Fibroblast of skin of left biceps (primary cell): ENCODE measurements at places on chromosomes 16 and 17.

DNA sequence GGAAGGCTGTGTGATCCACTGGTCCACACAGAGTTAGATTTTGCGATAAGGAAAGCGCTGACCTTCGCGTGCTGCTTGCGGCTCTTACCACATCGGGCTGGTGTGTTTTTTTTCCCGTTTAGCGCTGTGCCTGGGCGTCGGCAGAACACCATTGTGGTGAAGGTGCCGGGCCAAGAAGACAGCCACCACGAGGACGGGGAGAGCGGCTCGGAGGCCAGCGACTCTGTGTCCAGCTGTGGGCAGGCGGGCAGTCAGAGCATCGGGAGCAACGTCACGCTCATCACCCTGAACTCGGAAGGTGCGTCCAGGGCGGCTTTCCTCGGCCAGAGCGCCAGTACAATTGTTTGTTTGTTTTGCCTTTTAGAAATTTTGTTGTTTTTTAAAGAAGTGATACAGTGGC lies 54.7 kb downstream of the BANP start:
- DNase-seq = no peak

DNA sequence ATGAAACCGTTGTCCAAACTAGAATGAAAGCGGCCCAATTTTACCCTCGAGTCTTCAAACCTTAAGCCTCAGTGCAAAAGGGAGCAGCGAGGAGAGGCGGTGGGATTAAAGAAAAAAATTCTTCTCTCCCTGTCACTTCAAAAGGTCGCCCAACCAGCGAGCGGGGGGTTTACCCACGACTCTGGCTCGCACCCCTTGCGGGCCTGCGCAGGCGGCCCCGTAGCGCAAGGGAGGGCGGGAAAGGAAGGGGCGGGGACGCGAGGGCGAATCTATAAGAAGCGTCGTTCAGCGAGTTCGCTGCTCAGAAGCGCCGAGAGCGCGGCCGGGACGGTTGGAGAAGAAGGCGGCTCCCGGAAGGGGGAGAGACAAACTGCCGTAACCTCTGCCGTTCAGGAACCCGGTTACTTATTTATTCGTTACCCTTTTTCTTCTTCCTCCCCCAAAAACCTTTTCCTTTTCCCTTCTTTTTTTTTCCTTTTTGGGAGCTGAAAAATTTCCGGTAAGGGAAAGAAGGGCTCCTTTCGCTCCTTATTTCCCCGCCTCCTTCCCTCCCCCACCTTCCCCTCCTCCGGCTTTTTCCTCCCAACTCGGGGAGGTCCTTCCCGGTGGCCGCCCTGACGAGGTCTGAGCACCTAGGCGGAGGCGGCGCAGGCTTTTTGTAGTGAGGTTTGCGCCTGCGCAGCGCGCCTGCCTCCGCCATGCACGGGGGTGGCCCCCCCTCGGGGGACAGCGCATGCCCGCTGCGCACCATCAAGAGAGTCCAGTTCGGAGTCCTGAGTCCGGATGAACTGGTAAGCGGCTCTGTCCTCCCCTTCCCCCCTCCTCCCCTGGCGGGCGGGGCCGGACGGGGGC lies at the start of gene POLR2A:
Gene POLR2A (plus strand): TSS at position 300 of the 852 bp plus-strand sequence.
- peak; percentile 93 for DNase-seq

DNA sequence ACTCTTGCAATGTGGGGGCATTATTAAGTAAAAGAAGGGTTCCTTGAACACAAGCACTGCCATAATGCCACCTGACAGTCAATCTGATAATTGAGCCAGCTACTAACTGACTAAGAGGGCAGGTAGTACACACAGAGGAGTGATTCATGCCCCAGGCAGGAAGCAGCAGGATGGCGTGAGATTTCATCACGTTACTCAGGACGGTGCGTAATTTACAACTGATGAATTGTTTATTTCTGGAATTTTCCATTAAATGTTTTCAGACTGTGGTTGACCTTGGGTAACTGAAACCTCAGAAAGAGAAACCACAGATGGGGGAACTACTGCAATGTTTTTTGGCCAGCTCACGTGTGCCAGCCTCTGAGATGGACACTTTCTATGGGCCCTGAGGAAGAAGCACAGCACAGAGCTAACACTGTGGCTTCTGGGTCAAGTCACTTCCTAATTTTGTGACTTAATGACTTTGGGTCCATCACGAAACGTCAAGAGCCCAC lies 46.7 kb downstream of the C17orf67 start:
- peak; percentile 62 for DNase-seq

DNA sequence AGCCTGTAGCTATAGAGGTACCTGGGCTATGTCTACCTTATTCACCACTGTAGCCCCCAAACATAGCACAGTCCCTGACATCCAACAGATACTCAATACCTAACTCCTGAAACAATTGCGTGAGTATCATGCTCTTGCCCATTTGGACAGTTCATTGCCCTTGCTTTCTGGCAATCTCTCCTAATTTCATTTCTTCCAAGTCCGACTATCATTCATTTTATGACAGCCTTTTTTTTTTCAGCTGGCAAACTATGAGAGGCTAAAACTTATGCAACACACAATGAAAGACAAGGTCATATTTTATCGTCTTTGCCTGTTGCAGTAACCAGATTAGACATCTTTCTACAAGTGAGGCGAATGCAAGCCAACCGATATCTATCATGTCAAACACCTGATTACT lies 169.2 kb downstream of the RBFOX1 start:
- DNase-seq = no peak

DNA sequence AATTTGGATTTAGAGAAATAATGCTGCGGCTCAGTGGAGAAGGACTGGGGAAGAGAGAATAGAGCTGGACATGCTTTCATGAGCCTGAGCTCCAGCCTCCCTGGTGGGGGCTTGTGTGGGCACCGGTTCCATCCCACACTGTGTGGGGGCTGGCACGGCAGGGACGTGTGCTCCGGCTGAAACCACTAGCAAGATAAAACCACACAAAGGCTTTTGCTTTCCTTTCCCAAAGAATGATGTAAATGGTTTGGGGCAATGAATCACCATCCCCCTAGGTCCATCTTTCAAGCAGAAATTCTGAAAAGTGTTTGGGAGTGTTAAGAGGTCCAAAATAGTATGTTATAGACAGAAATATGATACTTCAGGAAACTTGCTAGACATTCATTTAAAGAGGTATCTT lies 77.0 kb downstream of the CDH11 start:
- DNase-seq = peak; percentile 62

GRCh38 chr17:17942846-17943245 lies 29.4 kb downstream of the TOM1L2 start:
- DNase-seq = no peak

DNA sequence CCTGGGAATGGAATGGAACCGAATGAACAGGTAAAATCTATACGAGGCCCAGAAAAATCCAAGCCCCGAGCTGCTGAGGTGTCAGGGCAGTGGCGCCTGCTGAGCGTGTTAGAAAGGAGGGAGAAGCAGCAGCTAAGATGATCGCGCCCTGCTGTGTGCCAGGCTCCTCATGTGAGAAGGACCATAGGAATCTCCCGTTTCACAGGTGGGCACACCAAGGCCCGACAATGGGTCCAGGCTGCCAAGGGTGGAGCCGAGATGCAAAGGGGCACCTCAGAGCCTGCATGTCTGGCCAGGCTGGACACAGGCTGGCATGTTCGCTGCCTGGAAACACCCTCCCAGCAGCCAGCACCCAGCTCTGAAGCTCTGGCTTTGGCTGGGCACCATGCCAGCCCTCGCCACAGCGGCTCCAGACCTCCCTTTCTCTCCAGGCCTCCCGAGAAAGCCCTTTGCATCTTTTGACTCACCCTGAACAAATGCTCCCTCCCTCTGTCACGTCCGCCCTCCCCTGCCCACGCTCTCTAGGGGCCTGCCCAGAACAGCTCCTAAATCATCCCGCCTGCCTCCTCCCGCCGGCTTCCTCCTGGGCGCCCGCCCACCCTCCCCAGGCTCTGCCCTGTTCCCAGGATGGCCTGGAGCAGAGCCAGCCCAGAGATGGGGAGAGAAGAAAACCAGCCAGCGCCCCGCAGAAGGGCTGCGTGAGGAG lies 217.8 kb upstream of the GSE1 start:
- DNase-seq = peak; percentile 93

GRCh38 chr17:46129302-46129701 lies 63.9 kb downstream of the KANSL1 start:
- no peak for DNase-seq

DNA sequence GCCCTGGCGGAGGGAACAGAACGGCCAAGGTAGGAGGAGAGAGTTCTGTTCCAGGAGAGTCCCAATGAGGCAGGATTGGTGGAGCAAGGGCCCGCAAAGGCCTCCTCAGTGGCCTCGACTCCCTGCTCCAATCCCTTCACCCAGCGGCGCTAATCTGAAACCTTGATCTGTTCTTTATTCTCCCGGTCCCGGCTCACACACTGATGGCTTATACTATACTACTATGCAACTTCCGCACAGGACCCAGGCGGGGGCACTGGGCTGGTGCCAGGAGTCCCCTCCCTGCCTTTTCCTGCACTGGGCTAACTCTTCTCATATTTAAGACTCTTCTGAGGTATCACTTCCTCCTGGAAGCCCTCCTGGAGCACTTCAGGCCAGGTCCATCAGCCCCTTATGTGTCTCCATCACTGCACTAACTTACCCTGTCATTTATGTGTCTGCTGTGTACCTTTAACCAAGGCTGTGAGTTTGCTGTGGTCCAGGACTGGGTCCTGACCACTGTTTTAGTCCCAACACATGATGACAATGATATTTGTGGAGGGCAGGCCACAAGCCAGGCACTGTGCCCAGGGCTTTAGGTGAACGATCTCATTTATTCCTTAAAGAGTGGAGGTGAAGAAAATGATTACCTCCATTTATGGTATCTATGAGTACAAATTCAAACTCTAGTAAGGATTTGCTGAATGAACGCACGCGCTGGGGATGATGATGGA lies 6.8 kb downstream of the CCDC102A start:
- DNase-seq = no peak
